HFFc6 (cell line): ENCODE measurements at places on chromosomes 13 and 19.

- no peak for DNase-seq
Observed at GRCh38 chr13:76890021-76890420, 3.8 kb upstream of the KCTD12 start.

- no peak for DNase-seq
Observed at GRCh38 chr13:59354665-59355369, 808.9 kb downstream of the DIAPH3 start.

DNA sequence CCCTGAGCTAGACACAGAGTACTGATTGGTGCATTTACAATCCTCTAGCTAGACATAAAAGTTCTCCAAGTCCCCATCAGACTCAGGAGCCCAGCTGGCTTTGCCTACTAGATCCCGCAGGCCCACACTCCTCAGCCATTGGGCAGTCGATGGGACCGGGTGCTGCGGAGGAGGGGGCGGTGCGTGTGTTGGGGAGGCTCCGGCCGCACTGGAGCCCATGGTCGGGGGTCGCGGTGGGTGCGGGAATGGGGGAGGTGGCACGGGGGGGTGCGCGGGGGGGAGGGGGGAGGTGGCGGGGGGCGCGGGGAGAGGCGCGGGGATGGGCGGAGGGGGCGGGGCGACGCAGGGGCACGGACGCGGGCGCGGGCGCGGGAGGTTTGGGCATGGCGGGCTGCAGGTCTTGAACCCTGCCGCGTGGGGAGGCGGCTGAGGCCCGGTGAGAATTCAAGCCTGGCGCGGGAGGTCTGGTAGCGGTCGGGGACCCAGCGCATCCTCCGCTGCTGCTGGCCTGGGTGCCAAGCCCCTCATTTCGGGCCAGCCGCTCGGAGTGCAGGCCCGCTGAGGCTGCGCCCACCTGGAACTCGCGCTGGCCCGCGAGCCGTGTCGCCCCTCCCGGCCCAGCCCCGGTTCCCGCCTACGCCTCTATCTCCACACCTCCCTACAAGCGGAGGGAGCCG lies 674.1 kb downstream of the SLITRK5 start:
- no peak for DNase-seq

GRCh38 chr19:13269348-13269747 lies 119.1 kb downstream of the IER2 start:
- DNase-seq: no peak

DNA sequence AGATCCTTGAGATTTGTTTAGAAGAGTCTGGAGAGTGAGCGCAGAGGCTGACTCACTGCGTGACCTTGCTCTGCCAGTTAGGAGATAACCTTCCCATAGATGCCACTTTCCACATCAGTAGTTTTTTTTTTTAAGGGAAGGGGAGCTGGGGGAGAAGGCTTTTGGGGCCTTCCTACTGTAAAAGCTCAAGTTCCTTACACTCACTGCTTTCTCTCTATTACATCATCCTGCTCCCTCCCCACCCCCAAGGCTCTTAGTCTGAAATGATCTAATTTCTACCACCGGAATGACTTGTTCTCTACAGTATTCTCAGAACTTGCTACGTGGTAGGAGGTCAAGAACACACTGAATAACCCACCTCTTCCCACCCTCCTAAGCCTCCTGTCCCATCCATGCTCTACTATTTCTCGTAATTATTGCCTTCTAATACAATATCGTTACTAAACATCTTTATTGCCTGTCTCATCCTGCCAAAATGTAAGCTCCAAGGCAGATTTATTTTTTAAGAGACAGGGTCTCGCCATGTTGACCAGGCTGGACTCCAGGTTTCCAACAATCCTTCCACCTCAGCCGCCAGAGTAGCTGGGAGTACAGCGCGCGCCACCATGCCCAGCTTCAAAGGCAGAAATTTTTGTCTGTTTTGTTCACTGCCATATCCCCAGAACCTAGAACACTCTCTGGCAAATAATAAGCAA lies 1.2 kb downstream of the LONP1 start:
- peak; percentile 63 for DNase-seq

DNA sequence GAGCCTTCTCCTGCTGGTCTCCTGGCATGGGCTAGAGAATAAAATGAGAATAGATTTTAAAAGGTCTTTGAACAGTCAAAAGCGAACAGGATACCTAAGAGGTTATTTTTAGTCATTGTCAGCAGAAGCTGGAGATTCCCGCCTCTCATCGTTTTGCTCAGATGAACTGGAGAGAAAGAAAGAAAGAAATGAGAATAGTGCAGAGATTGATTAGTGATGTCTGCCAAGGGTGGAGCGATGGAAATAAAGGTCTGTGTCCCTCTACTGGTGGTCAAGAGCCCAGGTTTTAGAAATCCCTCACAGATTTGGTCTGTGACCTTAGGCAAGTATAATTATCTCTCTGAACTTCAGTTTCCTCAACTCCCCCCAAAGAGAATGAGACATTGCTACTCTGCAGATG lies 5.3 kb downstream of the NCAN start:
- peak; percentile 44 for DNase-seq

DNA sequence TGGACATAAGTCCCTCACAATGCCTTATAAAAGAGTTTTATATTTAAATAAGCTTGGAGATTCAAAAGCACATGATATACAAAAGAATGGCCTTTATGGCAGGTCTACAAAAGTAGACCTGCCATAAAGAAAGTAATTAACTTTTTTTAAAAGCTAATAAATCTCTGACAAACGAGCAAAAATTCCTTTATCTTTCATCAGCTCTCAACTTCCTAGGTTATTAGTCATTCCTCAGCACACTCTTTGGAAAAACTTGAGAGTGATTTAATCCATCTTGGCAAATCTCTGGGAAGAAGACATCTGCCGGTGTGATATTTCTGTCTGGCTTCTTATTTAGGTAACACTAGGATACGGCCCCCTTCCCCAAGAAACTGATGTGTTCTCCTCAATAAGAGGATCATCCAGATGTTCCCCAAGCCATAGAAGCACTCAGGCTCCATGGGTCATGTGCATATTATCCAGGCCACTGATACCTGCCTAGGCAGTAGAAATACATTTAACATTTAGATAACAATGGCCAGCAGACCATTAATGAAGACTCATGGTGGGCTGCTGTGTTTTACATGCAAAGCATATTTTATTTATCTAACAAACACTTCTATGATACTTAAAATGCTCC lies 372.7 kb downstream of the LIG4 start:
- DNase-seq: no peak

DNA sequence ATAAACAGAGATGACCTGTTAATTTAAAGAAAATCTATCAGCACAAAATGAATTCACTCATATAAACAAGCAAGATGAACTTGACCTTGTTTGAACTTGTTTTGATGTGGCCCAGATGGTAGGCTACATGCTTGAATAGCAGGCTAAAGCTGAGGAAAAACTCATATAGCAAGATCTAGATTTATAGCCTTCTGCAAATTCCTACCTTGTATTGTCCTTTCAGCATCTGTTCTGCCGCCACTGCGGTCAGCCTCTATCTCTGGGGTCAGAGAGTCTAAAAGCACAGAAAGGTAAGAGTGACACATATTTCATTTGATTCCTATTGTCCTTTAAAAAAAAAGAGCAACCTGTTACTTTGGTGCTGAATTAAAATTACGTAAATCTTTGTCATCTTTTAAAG lies 392.1 kb downstream of the DACH1 start:
- no peak for DNase-seq

DNA sequence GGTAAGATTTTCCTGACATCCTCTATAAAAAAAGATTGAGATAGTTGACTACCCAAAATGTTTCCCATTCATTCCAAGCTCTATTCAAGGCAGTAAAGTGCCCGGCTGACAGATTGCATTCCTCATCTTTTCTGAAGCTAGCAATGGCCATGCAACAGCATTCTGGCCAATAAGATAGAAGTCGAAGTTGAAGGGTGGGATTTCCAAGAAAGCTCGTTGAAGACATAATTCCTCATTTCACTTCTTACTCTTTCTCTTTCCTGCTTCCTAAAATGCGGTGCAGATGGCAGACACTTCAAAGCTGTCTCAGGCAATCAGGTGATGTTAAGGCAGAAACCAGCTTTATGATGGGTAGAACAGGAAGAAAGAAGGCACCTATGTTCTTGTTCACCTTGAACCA lies 13.4 kb upstream of the ALOX5AP start:
- no peak for DNase-seq

GRCh38 chr19:36120984-36121358 lies 5.7 kb downstream of the TBCB start:
- no peak for DNase-seq

DNA sequence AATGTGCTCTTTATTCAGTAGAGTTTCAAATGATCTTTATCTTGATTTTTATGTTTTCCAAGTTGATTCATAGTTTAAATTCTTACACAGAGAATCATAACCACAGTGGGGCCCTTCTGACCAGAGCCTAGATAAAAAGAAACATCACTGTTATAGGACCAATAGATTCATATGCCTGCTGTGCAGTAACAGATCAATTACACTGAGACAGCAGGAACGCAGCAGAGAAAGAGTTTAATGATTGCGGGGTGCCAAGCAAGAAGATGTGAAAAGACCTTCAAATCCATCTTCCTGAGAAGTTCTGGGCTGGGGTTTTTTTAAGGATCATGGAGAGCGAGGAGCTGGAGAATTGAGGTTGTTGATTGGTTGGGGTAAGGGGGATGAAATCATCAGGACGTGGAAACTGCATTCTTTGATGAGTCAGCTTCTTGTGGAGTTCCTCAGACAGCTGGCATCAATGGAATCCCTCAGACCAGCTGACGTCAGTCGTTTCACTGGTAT lies 346.6 kb downstream of the TBC1D4 start:
- DNase-seq: peak; percentile 93

DNA sequence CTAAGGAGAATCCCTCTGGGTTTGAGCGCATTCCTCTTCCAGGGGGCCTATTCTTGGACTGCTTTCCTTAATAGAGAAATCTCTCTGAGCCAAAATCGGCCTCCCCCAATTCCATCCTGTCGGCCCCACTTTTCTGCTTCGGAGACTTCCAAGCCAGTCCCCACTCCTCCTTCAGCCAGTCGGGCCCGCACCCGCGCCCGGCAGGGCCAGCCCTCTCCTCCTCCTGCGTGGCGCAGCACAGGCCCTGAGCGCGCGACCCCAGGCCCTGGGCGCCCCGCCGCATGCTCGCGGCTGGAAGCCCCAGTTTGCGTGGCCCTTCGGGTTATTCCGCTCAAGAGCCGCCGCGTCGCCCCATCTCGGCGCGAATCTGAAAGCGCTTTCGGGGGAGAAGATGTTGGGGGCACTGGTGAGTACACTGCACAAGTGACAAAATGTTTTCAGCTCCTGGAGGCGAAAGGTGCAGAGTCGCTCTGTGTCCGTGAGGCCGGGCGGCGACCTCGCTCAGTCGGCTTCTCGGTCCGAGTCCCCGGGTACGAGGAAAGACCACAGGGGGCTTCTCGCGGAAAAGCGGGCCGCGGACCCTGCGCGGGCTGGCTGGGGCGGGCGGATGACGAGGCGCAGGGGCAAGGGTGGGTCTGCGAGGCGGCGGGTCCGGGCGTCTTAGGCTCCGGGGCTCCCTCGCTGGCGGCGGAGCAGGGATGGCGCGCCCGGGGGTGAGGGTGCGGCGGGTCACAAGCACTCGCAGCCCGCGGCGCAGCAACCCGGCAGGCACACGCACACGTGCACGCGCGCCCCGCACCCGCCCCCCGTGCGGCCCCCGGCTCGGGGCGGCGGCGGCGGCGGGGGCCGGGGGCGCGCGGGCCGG lies at the start of gene IL17D:
TSS of gene IL17D (plus strand) at position 785 of the 865 bp plus-strand sequence. CDS start 303 bp downstream, outside the sequence.
- no peak for DNase-seq

GRCh38 chr13:101019126-101019525 lies 344.5 kb upstream of the TMTC4 start:
- no peak for DNase-seq

DNA sequence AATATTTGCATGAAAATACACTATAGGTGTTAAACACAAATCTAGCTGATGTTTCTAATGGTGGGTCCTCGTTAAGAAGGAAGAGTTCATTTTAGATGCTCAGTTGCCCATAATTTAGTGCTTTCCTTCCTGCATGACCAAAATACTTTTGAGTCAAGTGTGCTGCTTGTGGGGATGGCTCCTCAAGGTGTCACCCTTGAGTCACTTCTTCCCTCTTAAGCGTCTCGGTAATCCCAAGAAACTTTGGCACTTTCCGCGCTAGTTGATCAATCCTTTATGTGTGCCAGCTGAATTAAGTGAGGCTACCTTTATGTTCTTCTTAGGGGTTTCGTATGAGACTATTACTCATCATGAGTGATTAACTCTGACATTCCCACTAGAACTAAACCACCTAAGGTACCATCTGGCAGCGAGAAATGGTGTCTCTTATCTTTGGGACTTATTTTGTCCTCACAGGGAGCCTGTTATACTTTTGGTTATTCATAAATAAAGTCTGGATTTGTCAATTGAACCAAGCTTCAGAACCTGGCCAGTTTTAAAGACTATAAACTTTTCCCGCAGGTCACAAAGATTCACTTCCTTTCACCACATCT lies 106.8 kb downstream of the NHLRC3 start:
- DNase-seq: peak; percentile 28

DNA sequence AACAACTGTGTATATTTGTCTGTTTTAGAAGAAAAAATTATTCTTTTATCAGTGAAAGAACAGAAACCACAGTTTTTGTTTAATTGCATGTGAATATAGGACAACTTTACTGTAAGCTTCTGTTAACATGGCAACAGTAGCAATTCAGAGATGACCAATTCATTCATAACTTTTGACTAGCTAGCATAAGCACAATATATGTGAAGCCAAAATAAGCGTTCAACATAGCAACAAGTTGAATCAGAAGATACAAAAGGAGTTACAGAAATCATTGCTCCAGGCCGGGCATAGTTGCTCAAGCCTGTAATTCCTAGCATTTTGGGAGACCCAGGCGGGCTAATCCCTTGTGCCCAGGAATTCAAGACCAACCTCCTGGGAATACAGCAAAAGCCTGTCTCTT lies 197.1 kb upstream of the GPC6 start:
- DNase-seq: no peak

DNA sequence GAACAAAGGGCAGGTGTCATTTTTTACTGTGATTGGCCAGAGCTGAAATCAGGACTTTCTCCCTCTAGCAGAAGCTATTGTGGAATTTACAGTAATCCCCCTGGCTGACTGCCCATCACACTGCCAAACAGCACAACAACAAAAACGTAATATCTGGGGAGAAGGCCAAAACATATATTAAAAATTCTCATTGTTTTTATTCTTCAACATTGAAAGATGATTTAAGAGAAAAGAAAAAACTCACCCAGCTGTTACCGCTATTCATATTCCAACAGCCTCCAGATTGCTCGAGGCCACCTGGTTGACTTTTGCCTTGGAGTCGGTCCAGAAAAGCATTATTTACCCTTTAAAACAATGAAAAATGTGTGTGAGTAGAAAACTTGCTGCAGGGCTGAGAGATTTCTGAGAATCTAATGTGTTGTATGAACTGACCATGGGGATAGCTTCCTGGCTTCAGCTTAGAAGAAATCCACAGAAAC lies 97.2 kb downstream of the EPSTI1 start:
- DNase-seq: no peak

GRCh38 chr13:21668732-21669275 lies 2.1 kb upstream of the FGF9 start:
- no peak for DNase-seq
